ENCODE measurements at places on chromosomes 3 and 15. TPM values are rescaled to one million over a fixed set of nuclear protein-coding genes. Genes with fewer than 3 reads are reported as not detected.

Gene CCR1
- total RNA-seq = 12.9 TPM

Gene KNL1
- total RNA-seq = 0.19 TPM

Gene PCSK6
- total RNA-seq = 14.7 TPM

Gene CHRM5
- not detected for total RNA-seq

Gene LINGO1
- total RNA-seq = 0.36 TPM

Gene KCNAB1
- 12.6 TPM for total RNA-seq

Data from omental fat pad (tissue), 4 donors.